ENCODE measurements at places on chromosomes 5 and 9.

DNA sequence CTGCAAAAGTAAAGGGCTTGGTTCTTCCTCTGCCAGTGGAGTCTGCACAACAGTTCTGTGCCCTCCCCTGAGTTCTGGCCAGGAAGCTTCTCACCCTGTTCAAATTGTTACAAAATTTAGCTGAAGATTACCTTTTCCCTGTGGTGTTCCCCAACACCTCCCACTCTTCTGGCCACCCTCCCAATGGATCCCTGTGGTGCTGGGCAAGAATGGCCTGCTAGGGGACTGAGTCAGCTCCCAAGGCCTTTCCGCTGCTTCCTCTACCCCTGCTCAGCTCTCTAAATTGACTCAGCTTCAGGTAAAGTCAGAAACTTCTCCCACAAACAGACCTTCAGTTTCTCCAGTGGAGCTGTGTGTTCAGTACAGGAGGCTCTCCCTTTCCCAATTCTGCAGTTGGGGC, 186.0 kb downstream of the NR2F1-AS1 start:
- H3K4me3 ChIP-seq = no peak overlapping the region
- no peak overlapping the region for H3K27ac ChIP-seq
- no peaks in the 10 kb centered on the region for H3K27me3 ChIP-seq
- no peak for DNase-seq

- H3K4me1 ChIP-seq = peaks cover 21% of the 10 kb centered on the region
- no peak overlapping the region for H3K27ac ChIP-seq
- H3K36me3 ChIP-seq = no peaks in the 10 kb centered on the region
- H3K4me3 ChIP-seq = no peak overlapping the region
Observed at GRCh38 chr9:124765439-124765835, 5.7 kb downstream of the NR6A1 start.

GRCh38 chr5:97778451-97778850, 595.4 kb upstream of the RIOK2 start:
- no peak overlapping the region for H3K27ac ChIP-seq
- no peaks in the 10 kb centered on the region for H3K36me3 ChIP-seq
- no peaks in the 10 kb centered on the region for H3K27me3 ChIP-seq
- no peaks in the 10 kb centered on the region for H3K4me1 ChIP-seq
- no peak overlapping the region for H3K4me3 ChIP-seq
- no peak for DNase-seq

- DNase-seq = no peak
- no peak overlapping the region for H3K27ac ChIP-seq
- no peaks in the 10 kb centered on the region for H3K27me3 ChIP-seq
- no peaks in the 10 kb centered on the region for H3K36me3 ChIP-seq
Observed at GRCh38 chr9:111020594-111020993, 17.7 kb downstream of the LPAR1 start.

GRCh38 chr5:102554082-102554481, 55.3 kb upstream of the SLCO6A1 start:
- H3K27ac ChIP-seq = no peak overlapping the region
- no peak overlapping the region for H3K4me3 ChIP-seq
- H3K4me1 ChIP-seq = no peaks in the 10 kb centered on the region
- no peaks in the 10 kb centered on the region for H3K27me3 ChIP-seq
